ENCODE measurements at places on chromosomes 12 and 14.

DNA sequence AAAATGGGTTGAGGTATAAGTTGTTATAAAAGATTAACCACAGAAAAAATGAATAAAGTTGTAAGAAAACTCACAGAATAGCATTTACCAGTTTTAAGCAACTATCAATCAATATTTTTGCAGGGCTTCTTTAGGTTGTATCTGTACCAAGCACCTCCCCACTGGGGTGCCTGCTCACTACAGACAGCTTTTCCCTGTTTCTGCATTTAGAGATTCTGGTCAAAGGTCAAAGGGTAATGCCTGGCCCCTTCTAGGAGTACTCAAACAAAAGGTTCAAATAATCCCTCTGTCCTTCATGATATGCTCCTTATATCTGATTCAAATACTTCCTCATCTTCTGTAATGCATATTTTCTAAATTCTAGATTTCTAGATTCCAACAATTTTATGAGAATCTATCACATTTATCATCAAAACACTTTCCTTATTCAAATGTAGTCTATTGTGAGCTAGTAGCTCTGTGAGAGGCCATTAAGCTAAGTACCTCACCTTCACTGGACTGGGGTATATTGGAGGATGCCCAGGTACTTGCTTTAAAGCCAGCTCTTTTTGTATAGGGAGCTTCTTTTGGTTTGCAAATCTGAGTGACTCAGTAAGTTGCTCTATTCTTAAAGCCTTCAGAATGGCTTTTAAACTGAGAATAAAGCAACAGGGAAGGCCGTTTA, 120.7 kb upstream of the PTPRB start:
- DNase-seq = no peak

DNA sequence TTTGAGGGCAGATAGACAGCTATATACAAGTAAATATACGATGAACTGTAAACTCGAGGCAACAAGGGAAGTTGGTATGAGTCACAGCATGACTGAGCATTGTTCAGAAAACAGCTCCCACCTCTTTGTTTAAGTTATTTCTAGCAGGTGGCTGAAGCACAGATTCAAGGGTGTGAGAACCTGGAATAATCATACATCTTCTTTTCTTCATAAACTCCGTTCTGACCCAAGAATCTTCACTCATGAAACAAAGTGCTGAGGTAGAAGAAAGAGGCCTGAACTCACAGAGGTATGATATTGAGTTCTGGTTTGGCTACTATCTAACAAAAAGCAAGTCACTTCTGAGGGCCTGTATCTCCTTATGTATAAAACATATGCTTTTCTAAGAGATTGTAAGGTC, 364.1 kb upstream of the KITLG start:
- DNase-seq = no peak

- peak; percentile 32 for DNase-seq
These were observed 659.5 kb downstream of the TMEM121 start for GRCh38 chr14:106185837-106186233.

GRCh38 chr12:21451529-21451928, 14.1 kb downstream of the PYROXD1 start:
- DNase-seq = no peak

DNA sequence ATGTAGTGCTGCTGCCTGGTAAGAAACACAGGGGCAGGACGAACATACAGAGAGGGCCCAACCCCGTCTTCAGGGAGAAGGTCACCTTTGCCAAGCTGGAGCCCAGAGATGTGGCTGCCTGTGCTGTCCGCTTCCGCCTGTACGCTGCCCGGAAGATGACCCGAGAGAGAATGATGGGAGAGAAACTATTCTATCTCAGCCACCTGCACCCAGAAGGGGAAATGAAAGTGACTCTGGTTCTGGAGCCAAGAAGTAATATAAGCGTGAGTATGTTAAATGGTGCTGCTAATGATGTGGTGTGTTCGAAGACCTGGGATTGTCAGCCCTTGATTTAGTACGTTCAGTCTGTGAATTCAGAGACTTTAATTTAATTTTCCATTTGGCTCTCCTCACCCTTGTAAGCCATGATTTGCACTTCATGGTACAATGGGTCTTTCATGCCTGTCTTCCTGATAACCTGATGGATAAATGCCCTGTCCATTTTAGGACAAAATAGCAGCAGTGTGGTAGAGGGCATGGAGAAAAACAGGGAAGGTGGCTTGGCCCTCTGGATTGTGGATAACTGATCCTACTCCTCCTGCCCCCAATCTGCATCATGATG, 318.9 kb downstream of the SNAPC1 start:
- no peak for DNase-seq

GRCh38 chr12:25802143-25802542, 156.3 kb upstream of the RASSF8 start:
- DNase-seq = no peak

GRCh38 chr12:57839996-57840395, 6.5 kb downstream of the CTDSP2 start:
- DNase-seq = no peak

All from stimulated activated CD8-positive, alpha-beta memory T cell treated with anti-CD3 and anti-CD28 coated beads, Interleukin-7, amount 100 ng/mL, for 1 hour (primary cell).